ENCODE measurements at places on chromosomes 11 and 22. TPM values are rescaled to one million over a fixed set of nuclear protein-coding genes. Genes with fewer than 3 reads are reported as not detected.

GRCh38 chr11:67240576-67241389 lies 25.5 kb upstream of the GRK2 start:
- DNase-seq, result peak; percentile 80

DNA sequence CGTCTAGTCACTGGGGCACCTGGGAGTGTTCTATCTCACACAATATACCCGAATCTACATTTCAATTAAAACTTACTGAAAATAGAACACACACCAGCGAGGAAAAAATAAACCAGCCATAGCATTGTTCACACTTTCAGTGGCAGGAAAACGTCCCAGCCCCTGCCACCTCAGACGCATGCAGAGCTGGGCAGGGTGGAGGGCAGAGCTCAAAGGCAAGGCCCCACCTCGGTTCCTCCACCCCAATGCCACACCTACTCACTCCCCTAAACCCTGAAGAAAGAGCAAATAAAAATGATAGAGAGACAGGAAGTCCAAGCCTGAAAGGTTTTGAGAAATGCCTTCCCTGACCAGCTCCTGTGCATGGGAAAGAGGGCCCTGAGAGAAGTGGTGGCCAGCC lies 14.8 kb downstream of the B3GNT6 start:
- DNase-seq, result no peak

DNA sequence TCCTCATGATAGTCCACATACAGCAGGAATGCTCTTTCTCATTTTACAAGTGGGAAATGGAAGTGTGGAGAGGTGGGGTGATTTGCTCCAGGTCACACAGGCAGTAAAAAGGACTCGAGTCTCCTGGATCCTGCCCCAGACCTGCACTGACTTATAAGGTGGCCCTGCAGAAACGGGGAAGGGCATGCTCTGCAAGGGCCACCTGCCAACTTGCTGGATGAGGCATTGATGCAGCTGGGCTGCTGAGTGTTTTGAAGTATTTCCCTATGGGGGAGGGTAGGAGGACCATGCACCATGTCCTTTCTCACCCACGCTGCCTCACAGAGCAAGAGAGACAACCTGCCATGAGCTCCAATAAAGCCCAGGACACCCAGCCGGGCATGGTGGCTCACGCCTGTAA lies 36.9 kb downstream of the OR6Q1 start:
- no peak for DNase-seq

DNA sequence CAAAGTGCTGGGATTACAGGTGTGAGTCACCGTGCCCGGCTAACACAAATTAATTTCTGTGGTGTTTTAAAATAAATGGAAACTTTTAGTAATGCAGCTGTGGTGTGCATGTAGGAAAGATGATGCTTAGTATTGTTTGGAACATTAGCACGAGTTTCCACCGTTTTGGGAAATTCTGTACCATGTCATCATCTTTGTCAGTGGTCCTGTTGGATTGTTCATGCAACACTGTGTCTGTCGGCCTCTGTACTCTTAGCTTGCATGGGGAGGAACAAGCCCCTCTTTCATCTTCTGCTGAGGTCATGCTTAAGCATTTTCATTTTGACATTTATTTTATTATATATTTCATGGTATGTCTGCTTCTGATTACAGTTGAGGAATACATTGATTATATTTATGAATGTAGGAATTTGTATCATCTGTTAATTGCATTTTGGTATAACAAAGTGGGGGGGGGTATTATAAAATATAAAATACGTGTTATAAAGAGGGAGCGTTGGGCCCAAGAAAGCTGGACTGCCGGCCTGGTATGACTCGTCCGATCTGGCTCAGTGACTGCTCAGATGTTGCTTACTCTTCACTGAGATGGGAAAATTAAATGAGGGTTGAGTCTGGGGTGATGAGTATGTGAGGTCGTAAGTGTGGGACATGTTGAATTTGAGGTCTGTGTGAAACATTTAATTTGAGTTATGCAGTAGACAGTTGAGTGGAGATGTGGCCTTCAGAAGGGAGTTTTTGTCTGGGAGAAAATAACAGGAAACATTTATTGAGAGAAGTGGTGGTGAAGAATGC lies 28.7 kb downstream of the CECR2 start:
- peak; percentile 17 for DNase-seq

DNA sequence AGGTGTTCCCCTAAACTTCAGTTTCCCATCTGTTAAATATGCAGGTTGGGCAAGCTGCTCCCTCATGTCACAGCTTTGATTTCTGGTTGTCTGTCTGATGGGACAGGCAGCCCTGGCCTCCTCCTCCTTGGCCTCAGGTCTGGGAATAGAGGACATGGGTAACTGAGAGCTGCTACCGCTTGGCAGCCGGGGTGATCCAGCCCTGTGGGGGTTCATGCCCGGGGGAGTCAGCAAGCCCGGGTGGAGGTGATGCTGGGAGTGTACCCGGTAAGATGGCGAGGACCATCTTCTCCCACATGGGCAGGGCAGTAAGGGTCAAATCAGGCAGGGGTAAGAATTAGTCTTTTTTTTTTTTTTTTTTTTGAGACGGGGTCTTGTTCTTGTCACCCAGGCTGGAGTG lies 845.0 kb downstream of the TBC1D22A start:
- no peak for DNase-seq

The P2RY2 gene
- 25.6 TPM for total RNA-seq
